ENCODE measurements at places on chromosomes 5 and 9.

DNA sequence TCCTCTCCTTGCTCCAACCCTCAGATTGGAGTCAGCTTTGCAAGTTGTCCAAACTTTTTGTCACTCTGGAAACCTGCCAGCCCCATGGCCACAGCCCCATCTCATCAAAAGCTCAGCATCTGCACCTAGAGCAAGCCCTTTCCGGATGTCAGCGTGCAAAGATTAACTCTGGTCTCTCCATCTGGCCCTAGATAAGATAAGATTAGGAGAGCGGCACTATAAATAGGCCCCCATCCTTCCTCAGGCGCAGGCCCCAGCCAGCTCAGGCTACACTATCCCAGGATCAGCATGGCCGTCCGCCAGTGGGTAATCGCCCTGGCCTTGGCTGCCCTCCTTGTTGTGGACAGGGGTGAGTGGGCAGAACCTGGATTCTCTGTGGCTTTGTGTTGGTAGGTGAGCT lies at the start of gene SPINK4:
SPINK4 (plus strand) TSS at position 247 of the 400 bp plus-strand sequence; CDS start at position 289, 42 bp downstream.
- DNase-seq = no peak

- DNase-seq = no peak
These were observed 2.9 kb downstream of the SIGMAR1 start for GRCh38 chr9:34634551-34635248.

DNA sequence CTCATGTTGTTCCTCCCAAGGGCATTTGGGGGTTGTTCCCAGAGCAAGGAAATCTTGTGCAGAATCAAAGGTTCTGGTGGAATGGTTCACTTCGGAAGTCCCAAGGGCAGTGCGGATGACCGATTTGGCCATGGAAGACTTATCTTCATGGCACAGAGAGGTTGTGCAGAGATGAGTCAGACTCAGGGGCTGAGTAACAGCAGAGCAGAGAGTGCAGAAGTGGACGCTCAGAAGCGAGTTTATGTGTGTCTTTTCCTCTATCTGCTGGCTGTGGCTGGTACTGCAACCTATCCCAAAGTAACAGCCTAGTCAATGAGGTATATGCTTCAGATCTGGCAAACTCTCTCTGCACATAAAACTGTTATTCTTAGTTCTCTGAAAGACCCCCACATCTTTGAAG lies 118.1 kb downstream of the DPYSL3 start:
- DNase-seq = no peak

GRCh38 chr5:10635867-10636350 lies 72.0 kb downstream of the ANKRD33B start:
- DNase-seq = no peak

DNA sequence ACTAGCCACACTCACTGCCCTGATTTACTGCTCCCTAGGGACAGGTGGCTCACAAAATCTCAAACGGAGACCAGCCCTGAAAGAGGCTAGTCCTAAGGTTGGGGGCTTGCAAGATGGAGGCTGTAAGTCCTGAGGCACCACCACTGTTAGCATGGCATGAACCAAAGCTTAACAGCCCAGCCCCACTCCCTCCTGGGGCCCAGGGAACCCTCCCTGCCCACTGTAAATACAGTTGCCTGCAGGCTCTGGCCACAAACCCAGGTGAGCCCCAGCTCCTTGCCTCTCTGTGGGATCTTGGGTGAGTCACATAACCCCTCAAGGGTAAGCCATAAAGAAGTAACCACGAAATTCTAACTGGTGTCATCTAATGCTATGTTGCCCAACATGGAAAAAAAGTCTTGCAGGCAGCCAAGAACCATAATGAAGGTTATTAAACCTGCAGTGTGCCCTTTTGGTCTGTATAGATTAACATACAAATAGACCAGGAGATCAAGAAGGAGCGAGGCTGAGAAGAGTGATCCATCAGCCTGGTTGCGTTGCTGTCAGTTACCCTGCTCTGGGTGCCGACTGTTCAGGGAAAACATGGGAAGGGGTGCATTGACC lies 1.7 kb upstream of the POMT1 start:
- no peak for DNase-seq

DNA sequence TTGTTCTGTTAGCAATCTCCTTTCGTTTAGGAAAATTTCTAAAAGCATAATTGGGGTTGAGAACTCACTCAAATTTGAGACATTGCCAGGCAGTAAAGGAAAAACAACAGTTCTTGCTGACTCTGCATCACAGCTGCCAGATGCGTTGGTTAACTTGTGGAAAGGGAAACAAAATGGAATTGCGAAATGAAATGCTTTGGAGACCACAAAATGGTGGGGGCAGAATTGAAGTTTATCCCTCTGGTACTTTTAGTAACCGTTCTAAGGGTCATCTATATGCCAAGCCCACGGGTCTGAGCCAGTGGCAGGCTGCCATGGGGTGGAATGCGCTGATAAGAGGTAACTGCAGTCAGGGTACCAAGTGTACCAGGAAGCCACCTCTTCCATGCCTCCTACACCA lies 28.6 kb upstream of the SELENOP start:
- DNase-seq = no peak

DNA sequence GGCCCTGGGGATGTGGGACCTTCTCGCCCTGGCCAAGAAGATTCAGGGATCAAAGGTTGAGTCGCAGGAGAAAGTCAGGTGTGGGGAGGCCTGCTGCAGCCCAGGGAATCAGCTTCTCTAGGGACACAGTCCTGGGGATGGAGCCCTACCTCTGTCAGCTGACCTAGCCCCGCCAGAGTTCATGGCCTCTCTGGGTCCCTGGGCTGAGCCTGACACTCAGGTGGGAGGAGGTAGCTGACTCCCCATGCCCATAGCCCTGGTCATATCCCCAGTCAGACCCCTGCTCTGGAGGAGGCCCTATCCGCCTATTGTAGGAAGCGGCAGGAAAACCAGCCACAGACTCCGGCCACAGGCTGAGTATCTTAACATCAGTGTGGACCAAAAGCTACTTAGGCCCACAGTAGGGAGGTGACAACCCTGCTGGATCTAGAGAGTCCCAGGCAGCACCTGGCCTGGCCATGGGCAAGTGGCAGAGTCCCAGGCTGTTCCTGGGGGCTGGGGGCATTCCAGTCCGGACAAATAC lies 15.0 kb upstream of the MRNIP start:
- no peak for DNase-seq

- DNase-seq = peak; percentile 8
These were observed 19.2 kb downstream of the GSN start for GRCh38 chr9:121286973-121287741.

DNA sequence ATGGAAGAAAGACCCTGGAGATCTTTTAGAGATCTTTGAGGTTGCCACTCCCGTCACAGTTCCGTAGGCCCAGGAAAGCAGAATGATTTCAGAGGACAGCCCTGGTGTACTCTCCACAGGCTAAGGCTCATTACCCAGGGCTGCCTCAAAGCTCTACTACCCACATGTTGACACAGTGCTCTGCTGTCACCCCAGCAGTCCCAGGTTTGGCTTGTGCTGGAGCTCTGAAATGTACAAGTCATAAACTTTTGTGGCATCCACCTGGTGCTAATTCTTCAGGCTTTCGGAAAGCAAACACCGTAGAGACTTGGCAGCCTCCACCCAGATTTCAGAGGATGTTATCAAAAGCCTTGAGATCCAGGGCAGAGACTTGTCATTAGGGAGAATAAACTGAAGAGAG lies 136.5 kb downstream of the MTRR start:
- no peak for DNase-seq

- no peak for DNase-seq
These were observed 116.5 kb downstream of the GDNF start for GRCh38 chr5:37723162-37723961.

DNA sequence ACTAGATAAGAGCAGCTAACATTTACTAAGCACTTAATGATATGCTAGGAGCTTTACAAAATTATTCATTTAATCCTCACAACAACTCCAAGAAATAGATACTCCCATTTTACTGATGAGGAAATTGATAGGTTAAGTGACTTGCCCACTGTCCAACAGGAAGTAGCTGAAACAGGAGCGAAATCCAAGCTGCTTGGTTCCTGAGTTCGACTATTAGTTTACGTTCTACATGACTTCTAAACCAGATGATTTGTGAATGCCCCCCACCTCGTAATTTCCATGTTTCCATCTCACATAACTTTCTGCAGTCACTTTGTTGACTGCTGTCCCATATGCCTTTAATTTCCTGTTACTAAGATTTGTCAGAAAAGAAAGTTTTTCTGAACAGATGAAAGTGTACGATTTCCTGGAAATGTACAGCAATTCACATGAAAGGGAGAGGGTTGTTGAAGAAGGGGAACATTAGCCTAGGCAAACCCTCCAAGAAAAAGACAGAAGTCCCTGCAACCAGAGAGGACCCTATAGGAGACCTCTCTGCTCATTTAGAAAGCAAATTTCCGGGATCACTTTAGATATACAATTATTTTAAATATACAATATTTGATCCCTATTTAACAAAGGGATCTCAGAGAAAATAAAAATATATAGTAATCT lies 279.1 kb upstream of the EFNA5 start:
- no peak for DNase-seq

GRCh38 chr9:82406456-82407085 lies 418.0 kb downstream of the SPATA31D1 start:
- no peak for DNase-seq

DNA sequence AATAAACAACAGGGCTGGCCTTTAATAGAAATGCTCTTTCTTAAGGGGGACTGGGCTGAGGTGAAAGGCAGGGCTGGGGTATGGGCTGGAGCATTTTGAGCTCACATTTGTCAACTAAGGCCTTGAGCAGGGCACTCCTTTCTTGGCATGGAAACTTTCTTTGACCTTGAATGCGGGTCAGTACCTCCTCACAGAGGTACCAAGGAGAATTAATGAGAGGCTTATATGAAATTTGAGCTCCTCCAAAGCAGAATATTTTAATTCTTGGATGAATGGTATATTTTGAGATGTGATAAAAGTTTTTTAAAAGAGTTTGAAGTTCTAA lies 3.1 kb downstream of the CYSTM1 start:
- DNase-seq = no peak

DNA sequence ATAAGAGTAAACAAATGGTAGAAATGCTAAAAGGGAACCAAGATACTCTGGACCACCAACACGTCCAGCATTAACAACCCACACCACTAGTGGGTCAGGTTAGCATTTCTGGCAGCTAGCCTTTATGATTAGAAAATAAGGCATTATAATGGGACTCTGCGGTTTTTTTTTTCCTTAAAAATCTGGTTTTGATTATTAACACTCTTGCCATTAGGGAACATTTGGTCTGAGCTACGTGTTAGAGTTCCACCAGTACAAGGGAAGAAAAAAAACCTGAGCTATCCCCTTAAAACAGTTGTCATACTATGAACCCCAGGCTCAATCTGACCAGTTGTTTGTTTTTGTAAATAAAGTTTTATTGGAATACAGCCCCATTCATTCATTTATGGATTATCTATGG lies 110.4 kb downstream of the NTRK2 start:
- no peak for DNase-seq

GRCh38 chr9:13269589-13270452 lies 9.7 kb downstream of the MPDZ start:
- DNase-seq = no peak

DNA sequence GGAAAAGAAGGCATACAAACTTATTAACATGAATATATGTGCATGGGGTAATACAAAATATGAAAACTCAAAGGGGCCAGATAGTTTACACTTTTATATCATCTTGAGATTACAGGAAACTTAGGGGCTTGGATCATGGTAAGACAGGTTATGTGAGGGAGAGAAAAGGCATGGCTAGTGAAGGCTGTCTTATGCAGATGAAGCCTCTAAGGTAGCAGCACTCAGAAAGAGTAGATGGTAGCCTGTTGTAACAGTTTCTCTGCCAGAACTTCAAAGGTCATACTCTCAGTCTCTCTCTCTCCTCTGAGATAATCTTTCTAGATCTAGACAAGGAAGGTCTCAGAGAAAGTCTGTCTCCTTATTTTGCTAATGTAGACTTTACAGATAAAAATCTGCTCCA lies 57.2 kb upstream of the FGF10 start:
- DNase-seq = no peak

DNA sequence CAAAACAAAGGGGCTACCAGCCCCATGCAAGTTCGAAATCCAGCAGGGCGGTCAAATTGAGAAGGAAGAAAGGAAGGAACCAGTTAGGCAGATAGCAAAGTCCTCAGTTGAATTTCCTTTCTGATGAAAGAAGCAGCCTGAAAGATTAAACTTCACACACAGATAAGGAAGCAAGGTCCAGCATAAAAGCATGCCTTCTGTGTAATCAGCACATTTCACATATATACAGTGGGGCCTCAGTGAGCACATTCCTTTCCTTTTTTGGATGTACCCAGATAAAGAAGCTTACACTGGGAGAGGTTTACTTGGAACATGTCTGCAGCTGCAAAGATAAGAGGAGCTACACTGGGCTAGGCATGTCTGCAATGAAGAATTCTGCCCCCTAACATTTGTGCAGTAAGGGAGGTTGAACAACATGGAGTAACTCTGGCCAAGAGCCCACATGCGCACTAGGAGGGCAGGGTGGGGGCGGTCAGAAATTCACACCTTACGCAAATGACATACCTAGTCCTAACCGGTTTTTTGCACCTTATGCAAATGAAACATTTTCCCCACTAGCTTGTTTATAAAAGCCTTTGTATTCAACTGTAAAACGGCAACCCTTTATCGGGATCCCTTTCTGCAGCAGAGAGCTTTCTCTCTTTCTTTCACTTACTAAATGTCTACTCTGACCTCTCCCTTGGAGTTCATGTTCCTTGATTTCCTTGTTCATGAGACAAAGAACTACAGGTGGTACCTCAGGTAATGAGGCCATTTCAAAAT lies 149.7 kb upstream of the FBXL17 start:
- DNase-seq = no peak

GRCh38 chr9:81191222-81191621 lies 498.1 kb downstream of the TLE1 start:
- no peak for DNase-seq

- no peak for DNase-seq
These were observed 48.8 kb downstream of the MLANA start for GRCh38 chr9:5939530-5939929.

DNA sequence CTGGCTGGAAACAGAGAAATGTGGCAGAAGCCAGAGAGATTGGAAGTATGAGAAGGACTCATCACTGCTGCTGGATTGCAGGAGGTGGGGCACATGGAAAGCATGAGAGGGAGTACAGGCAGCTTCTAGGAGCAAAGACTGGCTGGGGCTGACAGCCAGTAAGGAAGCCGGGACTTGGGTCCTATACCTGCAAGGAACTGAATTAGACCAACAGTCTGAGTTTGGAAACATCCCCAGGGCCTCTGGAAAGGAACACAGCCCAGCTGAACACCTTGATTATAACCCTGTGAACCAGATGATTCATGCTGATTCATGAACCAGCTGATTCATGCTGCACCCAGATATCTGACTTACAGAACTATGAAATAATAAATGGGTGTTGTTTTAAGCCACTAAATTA lies 93.4 kb downstream of the OSTF1 start:
- DNase-seq = no peak

GRCh38 chr5:146529984-146530383 lies 14.0 kb upstream of the GPR151 start:
- no peak for DNase-seq

DNA sequence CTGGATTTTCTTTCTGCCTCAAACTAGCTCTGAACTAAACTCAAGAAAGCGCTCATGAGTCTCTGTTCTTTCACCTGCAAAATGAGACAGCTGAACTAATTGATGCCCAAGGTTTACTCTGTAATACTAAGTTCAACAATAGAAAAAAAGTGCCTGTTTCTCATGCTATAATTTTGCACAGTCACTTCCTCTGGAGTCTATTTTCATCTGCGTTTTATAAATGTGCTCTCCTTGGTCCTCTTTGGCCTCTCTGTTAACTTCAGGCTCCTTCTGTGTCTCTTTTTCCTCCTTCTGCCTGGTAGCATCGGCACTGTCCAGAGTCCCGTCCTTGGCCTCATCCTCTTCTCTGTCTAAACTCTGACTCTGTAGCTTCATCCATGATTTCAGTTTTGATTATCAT lies 311.9 kb upstream of the TLE4 start:
- DNase-seq = no peak

- DNase-seq = no peak
These were observed 48.7 kb downstream of the DNAJC21 start for GRCh38 chr5:34977934-34978613.
